ENCODE measurements at places on chromosomes 3 and 15.

GRCh38 chr15:99109555-99110021 is 4.7 kb downstream of the SYNM start:
- no peak for DNase-seq

GRCh38 chr15:72481015-72481659 is 7.0 kb downstream of the ARIH1 start:
- no peak for DNase-seq

DNA sequence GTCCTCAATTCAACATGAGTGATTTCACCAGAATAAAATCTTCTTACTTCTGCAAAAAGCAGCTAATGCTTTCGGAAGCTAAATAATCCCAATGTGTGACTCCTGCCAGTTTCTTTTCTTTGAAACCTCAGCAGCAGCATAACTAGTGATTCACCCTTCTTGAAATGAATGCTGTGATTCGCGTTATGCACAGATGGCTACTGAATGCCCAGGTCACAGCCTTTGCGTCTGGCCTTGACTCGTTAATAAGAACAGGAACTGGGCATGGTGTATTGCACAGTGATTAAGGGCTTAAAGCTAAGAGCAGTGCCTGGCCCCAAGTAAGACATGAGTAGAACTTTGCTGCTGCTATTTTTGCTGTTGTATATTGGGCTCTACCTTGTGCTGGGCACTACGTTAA is 19.0 kb downstream of the CGNL1 start:
- DNase-seq = no peak

DNA sequence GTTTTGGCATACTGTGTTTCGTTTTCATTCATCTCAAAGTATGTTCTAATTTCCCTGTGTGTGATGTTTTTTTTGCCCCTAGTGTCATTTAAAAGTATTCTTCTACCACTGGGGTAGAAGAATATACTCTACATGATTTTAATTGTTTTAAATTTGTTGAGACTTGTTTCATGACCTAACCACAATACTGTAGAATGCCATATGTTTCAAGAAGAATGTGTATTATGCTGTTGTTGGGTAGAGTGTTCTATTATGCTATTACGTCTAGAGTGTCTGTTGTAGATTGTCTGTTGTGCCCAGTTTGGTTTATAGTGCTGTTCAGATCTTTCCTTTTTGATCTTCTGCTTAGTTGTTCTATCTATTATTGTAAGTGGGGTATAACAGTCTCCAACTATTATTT is 36.4 kb downstream of the PLSCR4 start:
- DNase-seq = no peak

DNA sequence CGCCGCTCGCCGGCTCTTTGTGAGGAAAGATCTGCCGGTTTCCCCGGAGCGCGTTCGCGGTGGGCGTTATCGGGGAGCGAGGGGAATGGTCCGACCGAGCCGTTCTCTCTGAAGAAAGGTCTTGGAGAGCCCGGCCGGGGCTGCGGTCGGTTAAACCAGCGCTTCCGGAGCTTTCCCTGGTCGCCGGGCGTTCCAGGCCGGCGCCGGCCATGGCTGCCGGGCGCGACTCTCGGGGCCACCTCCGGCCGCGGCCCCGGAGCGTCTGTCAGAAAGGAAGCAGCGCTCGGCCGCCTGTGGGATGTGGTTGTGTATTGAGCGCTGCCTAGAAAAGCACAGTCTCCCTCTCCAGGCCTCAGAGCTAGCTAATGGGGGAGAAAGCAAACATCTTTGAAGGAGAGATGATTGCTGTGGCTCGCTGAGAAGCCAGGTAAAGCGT is 731 bp downstream of the FYTTD1 start:
- DNase-seq = peak; percentile 63

DNA sequence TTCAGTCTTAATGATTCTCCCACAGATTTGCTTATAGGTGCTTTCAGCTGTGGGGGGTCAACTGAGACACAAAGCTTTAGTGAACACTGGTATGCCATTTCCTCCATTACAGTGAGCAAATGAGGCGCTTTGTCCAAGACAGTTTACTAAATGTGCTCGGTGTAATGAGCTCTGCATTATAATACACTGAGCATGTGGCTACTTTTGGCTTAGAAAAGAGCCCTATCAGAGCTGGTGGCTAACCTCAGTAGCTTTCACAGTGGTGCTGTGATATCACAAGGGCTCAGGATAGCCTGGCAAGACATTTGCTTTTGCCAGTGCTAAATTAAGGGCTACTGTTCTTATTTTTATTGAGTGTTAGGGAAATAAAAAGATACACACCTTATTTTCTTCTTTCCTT is 749.7 kb upstream of the ARPP21 start:
- DNase-seq = peak; percentile 93

DNA sequence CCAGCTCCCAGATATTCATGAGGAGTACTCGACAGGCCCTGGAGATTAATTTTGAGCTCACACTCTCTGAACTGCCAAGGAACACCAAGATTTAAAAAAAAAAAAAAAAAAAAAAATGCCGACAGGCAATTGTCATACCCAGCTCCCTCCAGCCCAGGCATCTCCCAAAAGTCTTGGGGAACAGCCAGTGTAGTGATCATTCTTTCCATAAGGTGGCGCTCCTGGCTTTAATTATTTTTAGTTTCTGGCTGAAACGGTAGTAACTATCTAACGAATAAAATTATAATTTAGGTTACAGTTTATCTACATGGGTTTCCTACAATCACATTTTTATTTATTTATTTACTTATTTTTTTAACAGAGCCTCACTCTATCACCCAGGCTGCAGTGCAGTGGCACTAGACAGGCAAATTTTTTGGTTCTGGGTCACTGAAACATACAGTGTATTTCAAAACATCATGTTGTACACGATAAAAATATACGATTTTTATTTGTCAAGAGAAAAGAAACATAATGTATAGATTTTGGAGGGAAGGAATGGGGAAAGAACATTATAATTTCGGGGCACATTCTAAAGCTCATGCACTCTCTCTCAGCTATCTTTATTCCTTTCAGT is 157.3 kb downstream of the ADAMTS9 start:
- peak; percentile 68 for DNase-seq

DNA sequence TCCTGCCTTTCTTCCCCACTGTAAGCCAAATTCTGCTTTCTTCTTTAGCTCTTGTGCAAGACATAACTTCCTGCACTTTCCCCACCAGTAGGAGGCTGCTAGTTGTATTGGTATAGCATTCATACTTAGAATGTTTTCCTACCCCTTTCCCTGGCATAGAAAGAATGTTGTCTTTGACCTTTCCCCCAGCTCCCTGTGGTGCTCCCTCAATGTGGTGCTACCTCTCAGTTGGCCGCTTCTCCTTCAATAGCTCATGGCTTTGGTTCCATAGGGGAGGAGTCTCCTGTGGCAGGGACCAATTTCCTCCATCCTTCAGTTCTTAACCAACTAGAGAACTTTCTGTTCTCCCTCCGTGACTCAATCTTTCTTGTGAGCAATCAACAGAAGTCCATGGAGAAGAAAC is 67.5 kb upstream of the AKAP13 start:
- no peak for DNase-seq

GRCh38 chr3:15204005-15204404 is 2.0 kb upstream of the CAPN7 start:
- DNase-seq = no peak

DNA sequence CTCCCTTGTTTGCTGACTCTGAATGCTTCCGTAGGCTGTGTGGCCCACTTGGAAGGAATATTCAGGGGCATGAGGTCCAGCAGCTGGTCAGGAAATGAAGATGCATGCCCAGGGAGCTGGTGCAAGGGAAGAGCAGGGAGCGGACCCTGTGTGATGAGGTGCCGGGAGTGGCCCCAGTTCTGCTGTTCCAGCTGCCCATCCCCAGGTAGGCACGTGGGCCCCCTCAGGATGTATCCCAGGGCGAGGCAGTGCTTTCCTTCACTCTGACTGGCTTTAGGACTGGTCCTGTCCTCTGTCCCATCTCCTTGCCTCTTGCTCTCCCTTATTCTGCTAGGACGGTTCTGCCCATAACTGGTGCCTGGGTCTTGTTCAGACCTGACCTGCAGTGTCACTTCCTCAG is 1.1 kb upstream of the FAM3D start:
- DNase-seq = no peak

GRCh38 chr3:13077431-13078162 is 4.4 kb upstream of the IQSEC1 start:
- no peak for DNase-seq

DNA sequence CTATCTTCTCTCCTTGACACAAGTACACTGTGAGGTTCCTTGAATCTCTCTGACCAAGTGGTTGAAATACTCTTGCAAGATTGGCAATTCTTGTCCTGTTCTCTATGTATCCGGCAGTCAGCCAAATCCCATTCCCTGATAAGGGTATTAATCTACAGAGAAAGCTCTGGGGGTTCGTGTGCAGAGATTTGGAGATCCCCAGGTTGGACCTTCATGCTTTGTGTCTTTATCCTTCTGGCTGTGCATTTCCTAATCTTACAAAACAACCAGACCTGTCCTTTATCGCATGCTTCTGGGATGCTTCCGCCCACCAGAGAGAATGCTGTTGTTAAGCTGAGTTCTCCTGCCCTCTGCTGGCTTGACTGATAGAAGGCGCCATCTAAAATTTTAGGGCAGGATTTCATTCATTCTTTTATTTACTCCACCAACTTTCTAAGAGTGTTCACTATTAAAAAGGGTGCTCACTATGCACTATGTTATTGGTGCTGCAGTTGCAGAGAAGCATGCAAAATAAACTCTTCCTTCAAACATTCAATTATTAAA is 8.6 kb upstream of the SST start:
- peak; percentile 75 for DNase-seq

DNA sequence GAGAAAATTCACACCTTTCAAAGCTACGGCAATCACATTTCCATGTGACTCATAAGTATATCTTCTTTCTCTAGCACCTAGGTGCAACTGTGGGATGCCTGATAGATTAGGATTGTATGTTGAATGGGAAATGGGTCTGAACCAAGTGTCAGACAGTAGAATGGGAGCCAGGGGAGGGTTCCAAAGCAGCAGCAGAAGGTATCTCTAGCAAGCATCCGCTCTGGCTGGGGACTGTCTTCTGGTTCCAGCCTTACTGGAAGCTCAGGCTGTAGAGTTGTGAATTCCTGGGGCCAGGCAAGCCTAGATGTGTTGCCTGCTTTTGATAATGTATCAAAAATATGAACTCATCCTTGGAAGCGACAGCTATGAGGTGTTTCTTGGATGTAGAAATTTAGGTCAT is 2.1 kb upstream of the CHL1 start:
- DNase-seq = no peak

DNA sequence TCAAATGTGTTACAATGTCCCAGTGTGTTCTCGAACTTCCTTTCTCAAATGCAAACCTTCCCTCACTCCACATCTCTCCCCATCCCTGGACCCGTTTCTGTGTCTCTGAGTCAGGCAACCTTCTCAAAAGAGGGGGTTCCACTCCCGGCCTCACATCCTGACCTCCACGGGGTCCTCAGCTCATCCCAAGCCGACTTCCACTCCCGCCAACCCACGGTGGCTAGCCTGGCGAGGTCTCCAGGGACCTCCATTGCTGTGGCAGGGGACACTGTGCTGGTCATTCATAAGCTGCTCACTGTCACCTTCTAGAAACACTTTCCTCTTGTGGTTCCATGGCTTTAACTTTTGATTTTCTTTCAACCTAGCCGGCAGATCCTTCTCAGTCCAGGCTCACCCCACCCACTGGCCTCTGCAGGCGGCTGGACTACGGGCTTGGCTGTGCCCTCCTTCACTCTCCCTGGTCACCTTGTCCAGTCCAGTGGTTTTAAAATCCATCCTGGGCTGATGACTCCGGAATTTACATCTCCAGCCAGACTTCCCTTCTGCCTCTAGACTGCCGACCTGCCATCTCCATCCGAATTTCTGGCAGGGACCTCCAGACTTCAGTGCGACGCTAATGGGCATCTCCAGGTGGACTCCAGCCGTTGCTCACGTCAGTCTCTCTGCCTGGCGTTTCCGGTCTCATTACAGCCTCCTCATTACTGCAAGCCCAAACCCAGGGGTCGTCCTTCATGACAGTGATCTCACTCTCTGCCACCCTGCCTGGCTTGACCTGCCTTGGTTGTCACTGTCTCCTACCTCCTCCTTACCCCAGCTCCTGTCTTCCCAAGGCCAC is 20.0 kb downstream of the ABTB1 start:
- DNase-seq = no peak

DNA sequence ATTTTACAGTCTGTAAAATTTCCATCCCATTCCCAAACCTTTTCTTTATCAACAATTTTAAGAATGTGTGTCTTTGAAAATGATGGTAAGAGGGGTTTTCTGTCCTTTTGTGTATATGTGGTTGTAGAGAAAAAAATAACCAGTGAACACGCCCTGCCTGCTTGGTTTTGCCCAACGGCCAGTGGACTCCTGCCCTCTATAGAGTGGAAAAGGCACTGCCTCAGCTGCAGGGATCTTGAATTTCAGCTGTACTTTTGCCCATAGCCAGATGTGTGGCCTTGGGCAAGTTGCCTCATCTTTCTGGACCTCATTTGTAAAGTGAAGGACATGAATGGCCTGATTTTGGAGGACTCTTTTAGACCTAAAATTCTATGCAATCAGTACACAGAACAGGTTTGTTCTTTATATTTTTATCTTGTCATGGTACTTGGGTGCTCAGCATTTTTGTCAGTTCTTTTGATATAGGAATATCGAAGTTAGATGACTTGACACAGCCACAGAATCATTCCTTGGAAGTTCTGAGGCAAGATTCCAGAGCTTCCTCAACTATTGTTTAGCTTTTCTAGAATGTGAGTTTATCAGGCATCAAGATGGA is 81.0 kb downstream of the CLDN11 start:
- DNase-seq = peak; percentile 55

- DNase-seq = no peak
Measured at GRCh38 chr3:50612970-50613846, 1.6 kb upstream of the CISH start.

- no peak for DNase-seq
Measured at GRCh38 chr15:100114571-100114970, 227.2 kb downstream of the ADAMTS17 start.

- DNase-seq = no peak
Measured at GRCh38 chr15:56783156-56783856, 50.0 kb upstream of the ZNF280D start.

DNA sequence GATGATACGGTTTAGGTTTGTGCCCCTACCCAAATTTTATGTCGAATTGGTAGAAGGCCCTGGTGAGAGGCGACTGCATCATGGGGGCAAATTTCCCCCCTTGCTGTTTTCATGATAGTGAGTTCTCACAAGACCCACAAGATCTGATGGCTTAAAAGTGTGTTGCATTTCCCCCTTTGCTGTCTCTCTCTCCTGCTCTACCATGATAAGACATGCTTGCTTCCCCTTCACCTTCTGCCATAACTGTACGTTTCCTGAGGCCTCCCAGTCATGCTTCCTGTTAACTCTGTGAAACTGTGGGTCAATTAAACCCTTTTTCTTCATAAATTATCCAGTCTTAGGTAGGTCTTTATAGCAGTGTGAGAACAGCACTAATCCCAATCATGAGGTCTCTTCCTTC is 381.2 kb downstream of the RSL24D1 start:
- DNase-seq = no peak

DNA sequence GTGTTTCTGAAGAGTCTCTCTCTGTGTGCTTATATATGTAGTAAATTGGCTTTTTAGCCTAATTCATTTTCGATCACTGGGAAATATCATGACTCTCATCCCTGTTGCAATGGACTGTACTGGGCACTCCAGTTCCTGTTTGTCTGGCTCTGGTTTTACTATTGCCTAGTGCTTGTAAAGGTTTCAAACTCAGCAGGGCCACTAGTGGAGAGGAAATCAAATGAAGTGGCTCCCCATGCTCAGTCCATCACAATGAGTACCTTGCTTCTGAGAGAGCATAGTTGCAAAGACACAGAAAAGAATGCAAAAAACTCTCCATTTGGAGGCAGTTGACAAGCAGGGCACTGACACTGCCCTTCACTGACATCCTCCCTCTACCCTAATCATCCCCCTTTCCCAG is 167.8 kb downstream of the TAFA4 start:
- DNase-seq = no peak
